Activated B cell treated with CpG ODN at 0.5 μM for 24 hours (primary cell): ENCODE measurements at places on chromosomes 1 and 21. TPM values are rescaled to one million over a fixed set of nuclear protein-coding genes. Genes with fewer than 3 reads are reported as not detected.

Gene C4BPB
- 0.17 and 0.47 TPM in 2 replicates for total RNA-seq

Gene OR2T29
- 2.0 and 2.1 TPM in 2 replicates for total RNA-seq

Gene SHISAL2A
- total RNA-seq = 36.8 and 44.2 TPM in 2 replicates

GRCh38 chr1:77905603-77906002 lies 17.2 kb downstream of the NEXN start:
- no peak for DNase-seq

DNA sequence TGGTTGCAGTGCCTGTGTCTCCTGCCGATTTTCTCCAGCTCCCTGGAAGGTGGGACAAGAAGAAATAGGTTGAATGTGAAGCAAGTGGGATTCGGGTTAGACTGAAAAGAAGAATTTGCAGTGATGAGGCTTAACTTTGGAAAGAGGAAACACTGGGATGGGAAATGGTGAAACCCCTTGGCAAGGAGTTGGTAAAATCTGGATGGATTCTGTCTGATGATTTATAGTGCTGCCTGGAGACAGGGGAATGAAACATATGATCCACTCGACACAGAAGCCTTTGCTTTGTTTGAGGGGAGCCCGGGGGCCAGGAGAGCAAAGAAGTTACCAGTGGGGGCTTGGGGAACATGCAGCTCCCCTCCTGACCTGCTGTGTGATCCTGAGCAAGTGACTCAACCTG lies 67.2 kb downstream of the UBIAD1 start:
- no peak for DNase-seq

DNA sequence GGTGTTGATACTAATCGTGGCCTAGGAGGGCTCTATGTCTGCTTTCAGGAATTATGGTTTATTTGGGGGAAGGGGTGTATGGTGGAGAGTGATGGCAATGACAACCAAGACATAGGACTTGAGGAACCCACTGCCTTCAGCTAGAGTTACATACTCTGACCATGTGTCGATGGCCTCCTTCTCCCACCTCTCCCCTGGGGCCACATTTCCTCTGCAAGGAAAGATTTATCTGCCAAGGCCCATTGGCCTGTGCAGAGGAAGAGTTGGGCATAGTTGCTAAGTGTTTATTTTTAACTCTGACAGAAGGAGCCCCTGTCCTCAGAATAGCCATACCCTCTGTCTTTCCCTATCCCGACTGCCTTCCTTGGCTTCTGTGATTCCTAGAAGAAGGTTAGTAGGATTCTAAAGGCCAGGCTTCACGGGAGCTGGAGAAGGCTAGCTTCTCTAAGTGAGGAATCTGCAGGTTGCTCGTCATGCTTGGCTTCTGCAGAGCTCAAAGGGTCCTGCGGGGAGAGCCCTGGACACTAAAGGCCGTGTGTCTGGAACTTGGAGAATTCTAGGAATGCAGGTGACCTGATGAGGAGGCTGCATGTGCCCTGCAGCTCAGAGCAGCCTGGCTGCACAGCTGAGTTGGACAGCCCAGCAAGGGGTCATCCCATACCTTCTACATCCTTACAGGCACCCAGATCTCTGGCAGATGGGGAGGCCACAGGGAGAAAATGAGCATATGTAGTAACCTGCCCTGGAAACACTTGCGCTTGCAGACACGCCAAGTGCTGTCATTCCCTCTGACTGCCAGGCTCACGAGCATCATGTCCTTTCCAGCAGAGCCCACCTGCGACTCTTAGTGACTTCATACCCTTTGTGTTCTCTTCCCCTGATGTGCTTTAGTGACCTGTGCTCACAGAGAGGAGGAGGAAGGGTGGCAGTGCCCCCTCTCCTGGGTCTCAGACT lies 9.7 kb downstream of the MAPKAPK2 start:
- DNase-seq = no peak

DNA sequence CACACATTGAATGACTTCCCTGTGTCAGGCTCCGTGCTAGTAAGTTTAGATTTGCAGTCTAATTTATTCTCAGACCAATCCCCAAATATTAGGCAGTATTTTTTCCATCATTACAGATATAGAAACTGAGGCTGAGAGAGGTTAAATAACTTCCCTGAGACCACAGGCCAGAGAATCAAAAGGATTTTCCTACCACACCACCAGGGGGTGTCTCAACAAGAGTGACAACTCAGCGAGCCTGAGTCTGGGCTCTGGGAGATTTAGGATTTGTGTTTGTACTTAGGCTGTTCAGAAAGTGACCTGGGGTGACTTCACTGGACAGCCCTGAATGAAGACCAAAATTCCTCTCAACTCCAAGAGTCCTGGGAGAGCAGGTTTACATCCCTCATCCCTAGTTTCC lies 13.3 kb upstream of the LCE5A start:
- no peak for DNase-seq

DNA sequence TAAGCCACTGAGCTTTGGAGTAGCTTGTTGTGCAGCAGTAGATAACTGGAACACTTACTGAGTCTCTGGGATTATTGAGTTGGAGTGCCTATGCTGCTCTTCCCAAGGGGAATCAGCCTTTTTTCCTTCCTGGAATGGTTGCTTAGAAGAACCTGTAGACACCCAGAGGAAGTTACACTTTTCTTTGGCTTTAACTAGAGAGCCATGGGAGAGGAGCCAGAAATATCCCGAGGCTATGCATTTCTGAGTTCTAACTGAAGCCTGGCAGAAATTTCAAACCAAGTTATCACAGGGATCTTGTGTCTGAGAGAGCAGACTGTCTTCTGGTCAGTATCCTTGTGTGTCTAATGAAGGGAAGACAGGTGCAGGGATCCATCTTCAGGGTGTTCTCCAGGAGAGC lies 28.3 kb downstream of the LAMC1 start:
- DNase-seq = no peak

GRCh38 chr1:109412551-109412950 lies 13.7 kb downstream of the PSMA5 start:
- no peak for DNase-seq

DNA sequence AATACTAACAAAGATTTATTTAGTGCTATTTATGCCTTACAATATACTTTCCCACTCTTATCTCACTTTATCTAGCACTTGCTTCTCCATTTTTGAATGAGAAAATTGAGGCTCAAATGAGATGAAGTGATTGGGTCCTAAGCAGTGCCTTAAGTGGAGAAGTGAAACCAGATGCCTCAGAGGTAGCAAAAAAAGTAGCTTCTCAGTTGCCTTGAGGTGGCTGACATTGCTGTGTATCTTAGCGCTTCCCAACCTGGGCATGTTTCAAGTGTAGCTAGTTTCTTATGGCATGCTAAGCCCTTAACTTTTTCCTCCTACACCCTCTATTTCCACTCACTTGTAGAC lies 390.4 kb downstream of the OMA1 start:
- no peak for DNase-seq

GRCh38 chr1:73659136-73659535 lies 538.8 kb downstream of the LRRIQ3 start:
- DNase-seq = no peak

DNA sequence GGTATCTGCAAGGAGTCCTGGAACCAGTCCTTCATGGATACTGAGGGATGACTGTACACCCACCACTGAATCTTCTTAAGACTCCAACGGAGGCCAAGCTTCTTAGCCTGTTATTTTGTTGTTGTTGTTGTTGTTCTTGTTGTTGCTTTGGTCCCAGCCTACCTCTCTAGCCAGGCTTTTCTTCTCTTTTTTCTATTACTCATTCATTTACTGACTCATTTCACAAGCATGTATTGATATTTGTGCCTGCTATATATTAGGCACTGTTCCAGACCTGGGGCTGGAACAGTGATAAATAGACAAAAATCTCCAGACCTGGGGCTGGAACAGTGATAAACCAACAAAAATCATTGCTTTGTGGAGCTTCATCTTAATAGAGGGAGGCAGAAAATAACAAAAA lies 20.4 kb downstream of the CENPF start:
- no peak for DNase-seq

DNA sequence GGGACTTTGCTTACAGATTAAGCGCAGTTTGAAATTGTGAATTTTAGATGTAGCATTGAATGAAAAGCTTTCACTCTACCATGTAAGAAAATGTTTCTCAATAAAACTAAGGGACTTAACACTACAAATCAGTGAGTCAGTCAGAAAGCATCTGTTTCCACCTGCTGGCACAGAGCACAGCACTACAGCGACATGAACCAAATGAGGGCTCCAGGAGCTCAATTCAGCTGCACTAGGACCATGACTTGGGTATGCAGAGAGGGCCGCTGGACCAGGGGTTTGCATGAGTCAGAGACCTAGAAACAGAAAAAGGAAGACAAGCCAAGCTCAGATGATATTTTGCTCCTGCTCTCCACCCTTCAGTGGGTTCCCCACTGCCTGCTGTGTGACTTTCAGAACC lies 5.2 kb downstream of the SUSD4 start:
- no peak for DNase-seq

DNA sequence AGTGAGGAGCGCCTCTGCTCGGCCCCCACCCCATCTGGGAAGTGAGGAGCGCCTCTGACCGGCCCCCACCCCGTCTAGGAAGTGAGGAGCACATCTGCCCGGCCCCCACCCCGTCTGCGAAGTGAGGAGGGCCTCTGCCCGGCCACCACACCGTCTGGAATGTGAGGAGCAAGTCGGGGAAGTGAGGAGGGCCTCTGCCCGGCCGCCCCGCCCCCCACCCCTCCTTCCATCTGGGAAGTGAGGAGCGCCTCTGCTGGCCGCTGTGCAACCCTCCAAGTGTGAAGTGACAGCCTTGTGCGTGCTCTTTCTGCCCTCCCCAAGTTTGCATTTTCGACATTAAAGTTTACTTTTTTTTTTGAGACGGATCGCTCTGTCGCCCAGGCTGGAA lies 5.1 kb upstream of the ZZZ3 start:
- no peak for DNase-seq

DNA sequence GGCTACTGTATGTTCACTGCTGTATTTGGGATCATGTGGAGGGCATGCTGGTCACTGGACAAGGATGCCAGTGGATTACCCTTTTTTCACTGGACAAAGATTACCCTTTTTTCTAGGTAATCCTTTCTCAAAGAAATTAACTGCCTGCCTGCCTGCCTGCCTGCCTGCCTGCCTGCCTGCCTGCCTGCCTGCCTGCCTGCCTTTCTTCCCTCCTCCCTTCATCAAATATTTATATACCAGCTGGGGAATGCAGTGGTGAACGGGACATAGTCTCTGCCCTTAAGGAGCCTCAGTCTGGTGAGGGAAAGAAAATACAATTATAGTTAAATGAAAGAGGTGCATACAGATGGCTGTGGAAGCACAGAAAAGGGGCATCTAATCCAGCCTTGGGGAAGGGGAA lies 85.0 kb downstream of the PGM1 start:
- DNase-seq = no peak

DNA sequence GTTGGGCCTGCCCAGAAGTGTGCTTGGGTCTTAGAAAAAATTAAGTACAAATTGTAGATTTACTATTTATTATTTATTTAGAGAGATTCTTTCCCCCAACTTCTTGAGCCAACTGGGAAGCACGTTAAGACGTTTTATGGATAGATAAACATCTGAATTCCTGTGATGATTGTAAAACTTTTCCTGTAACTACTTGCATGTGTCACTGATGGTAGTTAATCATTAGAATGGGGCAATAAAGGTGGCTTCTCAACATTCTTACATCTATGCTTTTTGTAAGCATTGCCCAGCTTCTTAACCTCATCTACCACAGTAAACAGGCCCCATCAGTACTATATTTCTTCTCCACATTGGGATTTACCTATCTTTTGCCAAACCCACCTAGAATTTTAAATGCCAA lies 559.8 kb downstream of the LMO4 start:
- no peak for DNase-seq

GRCh38 chr1:227766653-227767277 lies 31.5 kb downstream of the SNAP47 start:
- no peak for DNase-seq

DNA sequence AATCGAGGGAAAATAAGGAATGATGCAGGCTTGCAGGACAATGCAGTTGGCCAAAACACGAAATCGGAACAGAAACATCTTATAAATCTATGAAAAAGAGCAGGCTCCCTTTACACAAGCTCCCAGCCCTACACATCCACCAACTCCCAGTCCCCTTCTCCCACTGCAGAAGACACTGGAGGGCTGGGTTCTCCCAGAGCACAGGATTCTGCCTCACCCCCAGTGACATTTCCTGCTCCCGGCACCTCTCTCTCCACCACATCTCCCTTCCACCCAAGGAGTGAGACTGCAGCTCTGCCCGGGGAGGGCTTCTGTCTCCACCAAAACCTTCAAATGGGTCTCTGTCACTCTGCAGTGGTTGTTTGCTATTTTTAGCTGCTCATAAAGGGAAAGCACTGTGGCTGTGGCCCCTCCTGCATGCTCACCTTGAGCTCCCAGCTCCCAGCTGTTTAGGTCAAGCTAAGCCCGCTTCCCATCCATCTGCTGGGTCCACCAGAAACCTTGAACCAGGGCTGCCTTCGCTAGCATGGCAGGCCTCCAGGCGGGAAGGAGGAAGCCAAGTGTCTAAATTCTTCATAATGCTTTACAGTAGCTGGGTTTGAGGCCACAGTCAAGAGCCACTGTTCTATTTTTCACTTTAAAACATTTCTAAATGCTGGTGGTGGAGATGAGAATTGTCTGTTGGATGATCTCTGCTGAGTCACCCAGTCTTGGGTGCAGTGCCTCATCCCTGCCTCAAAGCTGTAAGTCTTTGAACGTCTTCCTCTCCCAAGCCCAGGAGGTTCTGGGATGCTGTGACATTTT lies 3.3 kb upstream of the C2CD2 start:
- no peak for DNase-seq

GRCh38 chr21:33348706-33349105 lies 23.9 kb downstream of the IFNAR1 start:
- DNase-seq = no peak

DNA sequence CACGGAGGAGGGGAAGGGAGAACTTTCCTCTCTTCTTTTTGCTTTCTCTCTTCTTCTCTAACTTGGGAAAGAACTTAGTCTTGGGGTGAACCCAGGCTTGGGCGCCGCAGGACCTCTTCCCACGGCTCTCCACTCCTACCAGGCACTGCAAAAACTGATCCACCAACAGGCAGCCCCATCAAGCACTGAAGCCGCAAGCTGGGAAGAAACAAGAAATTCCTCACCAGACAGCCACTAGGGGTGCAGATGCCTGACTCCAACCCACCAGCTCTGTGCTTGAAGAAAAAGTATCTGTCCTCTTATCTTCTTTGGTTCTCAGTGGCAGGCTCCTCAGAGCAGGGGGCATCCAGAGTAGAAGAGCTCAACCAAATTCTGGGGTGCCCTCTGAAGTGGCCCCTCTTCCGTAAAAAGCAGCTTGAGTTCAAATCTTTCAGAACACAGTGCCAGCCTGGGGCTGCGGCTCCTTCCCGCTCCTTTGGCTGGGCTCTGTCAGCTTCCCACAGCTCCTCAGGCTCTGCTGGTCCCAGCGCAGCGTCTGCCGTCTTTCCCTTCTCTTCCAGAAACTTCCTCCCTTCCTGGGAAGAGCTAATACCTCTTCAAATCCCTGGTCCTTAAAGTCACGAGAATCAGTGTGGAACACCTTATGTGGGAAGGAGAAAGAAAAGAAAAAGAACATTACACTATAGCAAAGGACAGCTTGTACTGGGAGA lies 2.4 kb downstream of the SLC41A1 start:
- DNase-seq = no peak

GRCh38 chr1:18299441-18300338 lies 181.0 kb upstream of the KLHDC7A start:
- no peak for DNase-seq
